ENCODE measurements at places on chromosomes 7 and 10. TPM values are rescaled to one million over a fixed set of nuclear protein-coding genes. Genes with fewer than 3 reads are reported as not detected.

DNA sequence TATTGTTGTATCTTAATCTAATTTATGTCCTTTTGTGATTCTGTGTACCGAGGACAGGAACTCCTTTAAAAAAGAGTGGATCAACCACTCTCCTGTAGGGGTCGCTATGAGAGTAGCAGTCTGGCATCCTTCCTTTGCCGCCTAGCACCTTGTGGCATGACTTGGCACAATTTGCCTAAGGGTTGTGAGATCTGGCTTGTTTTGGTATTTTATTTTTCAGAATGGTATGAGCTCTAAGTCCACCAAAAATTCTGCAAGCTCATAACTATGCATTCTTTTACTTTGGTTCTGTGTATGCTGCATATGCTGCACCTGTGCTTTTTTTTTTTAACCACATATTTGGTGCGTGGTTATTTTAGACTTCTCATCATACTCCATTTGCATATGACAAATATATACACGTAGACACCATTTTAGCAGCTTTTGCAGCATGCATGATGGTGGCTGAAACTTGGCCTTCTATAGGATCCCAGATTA, 112.8 kb downstream of the CDK14 start:
- DNase-seq = no peak

EPHB6 gene
- 25.3 TPM for total RNA-seq

- DNase-seq = no peak
Observed at GRCh38 chr7:80552031-80552694, 40.3 kb upstream of the GNAT3 start.

MRC1 gene
- 62.6 TPM for total RNA-seq

DNA sequence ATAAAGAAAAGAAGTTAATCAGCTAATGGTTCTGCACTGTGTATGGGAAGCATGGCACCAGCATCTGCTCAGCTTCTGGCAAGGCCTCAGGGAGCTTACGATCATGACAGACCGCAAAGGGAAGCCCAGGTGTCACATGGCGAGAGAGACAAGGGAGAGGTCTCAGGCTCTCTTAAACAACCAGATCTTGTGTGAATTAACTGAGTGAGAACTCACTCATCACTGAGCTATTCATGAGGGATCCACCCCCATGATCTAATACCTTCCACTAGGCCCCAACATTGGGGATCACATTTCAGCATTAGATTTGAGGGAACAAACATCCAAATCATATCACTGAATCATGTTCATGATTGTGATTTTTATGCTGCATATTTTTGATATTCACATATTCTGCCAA, 5.8 kb downstream of the USP54 start:
- no peak for DNase-seq

- DNase-seq = no peak
Observed at GRCh38 chr10:132434405-132435005, 37.5 kb downstream of the PWWP2B start.

DNA sequence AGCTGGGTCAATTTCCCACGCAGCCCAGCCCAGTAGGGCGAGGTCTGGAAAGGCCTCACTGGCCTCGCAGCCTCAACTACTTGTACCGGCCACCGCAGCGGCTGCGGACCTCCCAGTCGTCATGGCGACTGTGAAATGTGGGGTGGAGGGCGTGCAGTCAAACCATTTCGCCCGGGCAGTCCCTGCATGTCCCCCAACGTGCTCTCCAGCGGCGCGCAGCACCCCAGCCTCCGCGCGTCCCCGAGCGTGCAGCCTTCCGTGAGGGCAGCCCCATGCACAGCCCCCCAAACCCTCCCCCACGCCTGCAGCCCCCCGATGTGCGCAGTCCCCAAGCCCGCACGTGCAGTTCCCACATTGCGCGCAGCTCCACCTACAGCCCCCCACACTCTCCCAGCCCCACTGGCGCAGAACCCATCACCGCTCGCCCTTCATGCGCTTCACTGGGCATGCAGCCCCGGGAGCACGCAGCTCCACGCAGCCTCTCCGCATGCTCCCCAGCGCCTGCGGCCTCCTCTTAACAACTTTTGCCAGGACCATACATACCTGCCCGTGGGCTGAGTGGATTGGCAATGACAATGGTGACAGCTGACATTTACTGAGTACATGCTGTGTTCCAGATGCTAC, 34.5 kb upstream of the SFTPD start:
- no peak for DNase-seq

GRCh38 chr10:66337211-66337610, 588.6 kb upstream of the LRRTM3 start:
- DNase-seq = no peak

- DNase-seq = no peak
Observed at GRCh38 chr7:132551439-132551838, 24.8 kb downstream of the PLXNA4 start.

- DNase-seq = no peak
Observed at GRCh38 chr7:141975806-141976523, 2.4 kb upstream of the TAS2R38 start.

HTR5A gene
- total RNA-seq = not detected
